ENCODE measurements at places on chromosomes 6 and 20.

DNA sequence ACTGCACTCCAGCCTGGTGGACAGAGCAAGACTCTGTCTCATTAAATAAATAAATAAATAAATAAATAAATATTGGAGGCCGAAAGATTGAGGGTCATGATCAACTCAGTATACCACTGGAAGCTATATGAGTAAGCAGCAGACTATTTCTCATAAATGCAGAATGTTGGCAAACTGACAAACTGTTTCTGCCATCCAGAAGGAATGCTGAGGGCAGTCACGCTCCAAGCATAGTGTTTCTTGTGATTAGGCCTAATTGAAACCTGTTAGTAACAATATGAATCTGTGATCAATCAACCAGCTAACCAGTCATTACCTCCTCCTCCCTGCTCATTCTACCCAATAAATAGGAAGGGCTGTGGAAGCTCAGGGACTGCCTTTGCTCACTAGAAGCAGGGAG, 15.2 kb upstream of the KCNK15 start:
- no peak for DNase-seq

GRCh38 chr20:61027218-61027617, 224.8 kb upstream of the CDH4 start:
- DNase-seq: no peak

GRCh38 chr6:79833964-79834284, 113.4 kb downstream of the ELOVL4 start:
- DNase-seq: no peak

GRCh38 chr6:159483259-159483658, 209.8 kb downstream of the SOD2 start:
- DNase-seq: no peak

GRCh38 chr20:52425253-52425652, 233.7 kb upstream of the ZFP64 start:
- no peak for DNase-seq

- no peak for DNase-seq
Measured at GRCh38 chr6:69693762-69694161, 103.0 kb downstream of the LMBRD1 start.

- DNase-seq: peak; percentile 42
Measured at GRCh38 chr6:26097268-26097875, 10.1 kb downstream of the HFE start.

GRCh38 chr20:37359836-37360235, 13.9 kb downstream of the SRC start:
- no peak for DNase-seq

DNA sequence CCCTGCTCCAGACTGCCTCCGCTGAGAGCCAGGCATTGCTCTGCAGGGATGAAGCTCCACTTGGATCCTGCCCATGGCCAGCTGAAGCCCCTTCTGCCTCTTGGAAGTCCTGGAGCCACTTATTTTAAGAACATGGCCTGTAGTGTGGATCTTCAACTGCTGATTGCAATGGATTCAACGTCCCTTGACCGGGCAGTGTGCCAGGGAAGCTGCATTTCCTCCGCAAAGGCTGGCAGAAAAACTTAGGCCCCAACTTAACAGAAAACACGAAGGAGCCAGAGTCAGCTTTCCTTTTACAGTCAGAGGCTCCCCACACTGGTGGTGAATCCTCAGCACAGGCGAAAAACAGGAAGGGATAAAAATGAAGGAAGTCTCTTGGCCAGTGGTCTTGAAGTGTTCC, 26.3 kb upstream of the FOXQ1 start:
- no peak for DNase-seq

DNA sequence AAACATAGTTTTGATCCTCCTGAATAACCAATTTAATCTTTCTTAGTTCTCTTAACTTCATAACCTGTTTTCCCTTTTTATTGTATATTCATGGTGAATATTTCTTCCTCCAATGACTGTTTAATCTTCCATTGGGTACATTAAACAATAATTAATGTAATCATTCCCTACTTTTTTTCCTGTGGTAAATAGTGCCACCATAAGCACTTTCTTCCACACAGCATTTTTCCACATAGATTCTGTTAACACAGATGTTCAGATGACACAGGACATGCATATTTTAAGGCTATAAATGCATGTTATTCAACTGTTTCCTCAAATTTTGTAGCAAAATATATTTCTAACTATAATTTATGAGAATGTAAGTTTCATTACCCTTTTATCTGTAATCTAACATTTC, 61.9 kb downstream of the CYP39A1 start:
- DNase-seq: no peak

DNA sequence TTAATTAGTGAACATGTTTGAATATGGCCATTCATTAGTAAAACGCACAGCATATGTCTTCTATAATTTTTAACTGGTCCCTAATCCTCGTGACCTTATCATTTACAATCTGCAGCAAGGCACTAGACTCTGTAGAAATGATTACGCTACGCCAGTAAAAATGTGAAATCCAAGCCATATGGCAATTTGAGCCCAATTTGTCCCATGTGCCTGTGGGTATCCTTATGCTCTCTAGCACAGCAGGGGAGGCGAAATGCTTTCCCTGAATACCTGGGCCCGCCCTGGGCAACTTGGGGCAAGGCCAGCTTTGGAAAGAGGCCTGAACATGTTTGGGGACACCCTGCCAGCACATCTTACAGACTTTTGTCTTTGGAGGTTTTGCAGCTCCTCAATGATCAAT, 122.7 kb upstream of the AGPAT4 start:
- no peak for DNase-seq

Measured in NCI-H1930 (cell line).